ENCODE measurements at places on chromosomes 6 and 20. TPM values are rescaled to one million over a fixed set of nuclear protein-coding genes. Genes with fewer than 3 reads are reported as not detected.

Gene TCF21
- total RNA-seq: not detected

Gene TOX2
- total RNA-seq: 1.6 TPM

Gene FAM209A
- 4.7 TPM for total RNA-seq

Gene DDX39B
- 507 TPM for total RNA-seq

Gene EFCAB8
- 1.5 TPM for total RNA-seq

Gene FNDC1
- 0.03 TPM for total RNA-seq

DNA sequence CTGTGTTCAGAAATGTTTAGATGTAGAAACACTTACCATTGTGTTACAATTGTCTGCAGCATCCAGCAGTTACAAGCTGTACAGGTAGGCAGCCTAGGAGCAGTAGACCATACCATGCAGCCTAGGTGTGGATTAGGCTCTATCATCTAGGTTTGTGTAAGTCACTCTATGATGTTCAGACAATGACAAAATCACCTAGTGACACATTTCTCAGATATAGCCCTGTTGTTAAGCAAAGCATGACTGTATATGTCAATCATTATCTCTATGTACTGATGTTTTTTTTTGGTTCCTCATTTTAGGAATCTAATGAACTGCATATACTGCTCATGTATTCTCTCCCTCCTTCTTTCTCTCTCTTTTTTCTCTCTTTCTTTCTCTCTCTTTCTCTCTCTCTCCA is 22.2 kb downstream of the CST8 start:
- no peak for DNase-seq

DNA sequence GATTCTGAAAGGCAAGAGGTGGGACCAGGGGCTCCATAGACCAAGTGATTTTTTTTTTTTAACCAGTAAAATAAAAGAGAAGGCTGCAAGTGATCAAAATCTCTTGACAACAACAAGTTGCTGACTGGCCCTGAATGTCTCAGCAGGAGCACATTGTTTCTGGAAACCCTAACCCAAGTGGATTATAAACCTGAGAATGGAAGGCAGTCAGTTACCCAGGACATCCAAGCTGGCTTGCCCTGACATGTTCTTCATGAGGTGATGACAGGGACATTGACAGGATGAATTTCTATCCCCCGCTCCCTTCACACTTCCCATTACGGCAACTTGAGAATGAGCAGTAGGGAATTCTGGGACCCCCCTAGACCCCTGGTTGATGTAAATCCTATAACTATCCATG is 49.6 kb upstream of the RIPOR2 start:
- DNase-seq: no peak

DNA sequence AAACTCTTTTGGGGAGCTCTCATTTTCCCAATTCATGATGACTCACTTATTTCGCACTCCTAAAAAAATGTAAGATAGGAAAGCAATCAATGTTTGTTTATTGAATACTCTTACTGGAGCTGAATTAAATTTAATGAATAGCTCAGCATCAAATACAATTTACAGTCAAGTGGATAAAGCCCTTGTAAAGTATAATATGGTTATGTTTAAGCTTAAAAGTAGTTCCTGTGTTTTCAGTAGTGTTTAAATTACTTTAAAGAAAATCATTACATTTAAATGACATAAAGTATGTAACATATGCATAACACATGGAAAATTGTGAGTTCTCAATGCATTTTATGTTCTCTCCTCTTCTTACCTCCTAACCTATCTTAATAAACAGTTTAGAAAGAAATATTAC is at the start of gene OR2B3:
TSS of gene OR2B3 (minus strand) at position 101 of the 400 bp plus-strand sequence. CDS start at position 36, 65 bp downstream.
- DNase-seq: no peak

DNA sequence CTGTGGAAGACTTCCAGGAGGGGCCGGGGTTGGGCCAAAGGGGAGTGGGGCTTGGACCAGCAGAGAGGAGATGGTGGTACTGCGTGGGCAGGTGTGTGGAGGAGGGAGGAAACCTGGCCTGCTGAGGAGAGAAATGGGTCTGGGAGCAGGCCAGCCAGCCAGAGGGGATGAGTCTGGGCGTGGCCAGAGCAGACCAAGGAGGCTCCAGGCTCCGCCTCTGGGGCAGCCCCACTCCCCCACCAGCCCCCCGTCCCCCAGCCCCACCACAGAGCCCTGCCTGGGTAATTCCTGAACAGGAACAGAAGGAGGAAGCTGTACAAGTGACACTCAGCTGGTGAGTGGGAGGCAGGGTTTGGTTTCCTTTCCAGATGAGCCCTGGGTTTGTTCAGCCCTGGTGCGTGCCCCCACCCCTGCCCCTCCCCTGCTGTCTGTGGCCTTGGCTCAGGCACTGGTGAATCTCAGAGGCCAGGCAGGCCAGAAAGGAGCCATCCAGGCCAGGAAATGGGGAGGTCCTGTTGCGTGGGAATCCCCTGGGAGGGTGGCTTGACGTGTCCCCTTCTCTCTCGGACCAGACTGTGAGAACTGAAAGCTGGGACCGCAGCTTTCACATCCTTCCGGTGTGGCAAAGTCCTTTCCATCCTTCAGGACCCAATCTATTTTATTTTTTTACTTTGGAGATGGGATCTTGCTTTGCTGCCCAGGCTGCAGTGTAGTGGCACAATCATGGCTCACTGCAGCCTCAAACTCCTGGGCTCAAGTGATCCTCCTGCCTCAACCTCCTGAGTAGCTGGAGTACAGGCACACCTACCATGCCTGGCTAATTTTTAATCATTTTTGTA is 9.4 kb upstream of the SRC start:
- peak; percentile 29 for DNase-seq

- no peak for DNase-seq
Measured at GRCh38 chr6:129696028-129696418, 14.0 kb downstream of the ARHGAP18 start.

GRCh38 chr6:117007659-117008058 is 130.6 kb downstream of the RFX6 start:
- DNase-seq: no peak

DNA sequence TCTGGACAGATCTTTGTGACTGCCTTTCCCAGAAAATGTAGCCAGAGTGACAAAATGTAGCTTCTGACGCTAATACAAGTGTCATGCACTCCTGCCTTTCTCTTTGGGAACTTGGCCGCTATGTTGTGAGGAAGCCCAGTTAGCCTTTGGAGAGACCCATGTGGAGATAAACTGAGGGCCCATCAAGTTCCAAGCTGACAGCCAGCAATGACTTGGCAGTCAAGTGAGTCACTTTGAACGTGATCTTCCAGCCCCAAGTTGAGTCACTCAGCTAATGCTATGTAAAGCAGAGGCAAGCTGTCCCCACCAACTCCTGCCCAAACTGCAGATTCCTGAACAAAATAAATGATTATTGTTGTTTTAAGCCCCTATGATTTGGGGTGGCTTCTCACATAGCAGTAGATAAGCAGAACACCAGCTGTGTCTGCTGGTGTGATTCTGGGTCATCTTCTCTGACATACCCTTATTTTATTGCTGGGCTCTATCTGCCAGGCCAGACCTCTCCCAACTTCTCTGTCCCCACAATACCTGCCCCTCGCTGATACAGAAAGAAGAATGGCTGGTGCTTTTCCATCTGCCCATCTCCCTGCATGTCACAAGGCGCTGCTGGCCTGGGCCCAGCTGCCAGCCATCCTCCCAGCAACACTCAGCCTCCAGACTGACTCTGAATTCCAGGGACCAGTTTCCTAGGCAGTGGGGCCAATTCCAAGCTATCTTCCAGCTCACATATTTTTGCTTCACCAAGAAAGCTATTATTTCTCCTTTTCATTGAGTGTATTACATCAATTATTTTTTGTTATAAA is 274.8 kb downstream of the LRFN2 start:
- DNase-seq: no peak

GRCh38 chr6:43741829-43742228 is 28.2 kb upstream of the VEGFA start:
- no peak for DNase-seq

DNA sequence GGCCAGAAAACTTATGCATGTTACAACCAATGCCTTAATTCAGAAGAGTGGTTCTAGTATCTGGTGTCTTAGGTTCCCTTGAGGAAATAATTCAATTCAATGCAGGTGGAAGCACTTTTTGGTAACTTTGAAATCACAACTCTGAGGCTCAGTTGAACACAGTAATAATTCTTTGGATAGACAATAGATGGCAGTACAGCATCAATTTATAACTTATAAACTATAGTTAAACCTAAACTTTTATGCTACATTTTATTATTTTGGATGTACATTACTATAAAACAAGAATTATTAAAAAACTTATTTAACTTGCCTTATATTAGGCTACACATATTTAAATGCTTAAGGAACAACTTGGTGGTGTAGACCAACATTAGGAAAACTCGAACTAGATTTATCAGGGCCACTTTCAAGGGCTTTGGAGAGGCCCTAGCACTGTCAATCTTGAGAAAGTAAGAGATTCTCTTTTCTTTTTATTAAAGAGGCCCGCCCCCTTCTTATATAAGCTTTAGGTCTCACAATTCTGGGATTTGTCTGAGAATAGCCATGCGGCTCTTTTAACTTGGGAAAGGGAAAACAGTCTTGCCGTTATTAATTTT is 85.9 kb downstream of the CRYBG1 start:
- DNase-seq: no peak

GRCh38 chr6:878179-878578 is 185.2 kb upstream of the EXOC2 start:
- no peak for DNase-seq

DNA sequence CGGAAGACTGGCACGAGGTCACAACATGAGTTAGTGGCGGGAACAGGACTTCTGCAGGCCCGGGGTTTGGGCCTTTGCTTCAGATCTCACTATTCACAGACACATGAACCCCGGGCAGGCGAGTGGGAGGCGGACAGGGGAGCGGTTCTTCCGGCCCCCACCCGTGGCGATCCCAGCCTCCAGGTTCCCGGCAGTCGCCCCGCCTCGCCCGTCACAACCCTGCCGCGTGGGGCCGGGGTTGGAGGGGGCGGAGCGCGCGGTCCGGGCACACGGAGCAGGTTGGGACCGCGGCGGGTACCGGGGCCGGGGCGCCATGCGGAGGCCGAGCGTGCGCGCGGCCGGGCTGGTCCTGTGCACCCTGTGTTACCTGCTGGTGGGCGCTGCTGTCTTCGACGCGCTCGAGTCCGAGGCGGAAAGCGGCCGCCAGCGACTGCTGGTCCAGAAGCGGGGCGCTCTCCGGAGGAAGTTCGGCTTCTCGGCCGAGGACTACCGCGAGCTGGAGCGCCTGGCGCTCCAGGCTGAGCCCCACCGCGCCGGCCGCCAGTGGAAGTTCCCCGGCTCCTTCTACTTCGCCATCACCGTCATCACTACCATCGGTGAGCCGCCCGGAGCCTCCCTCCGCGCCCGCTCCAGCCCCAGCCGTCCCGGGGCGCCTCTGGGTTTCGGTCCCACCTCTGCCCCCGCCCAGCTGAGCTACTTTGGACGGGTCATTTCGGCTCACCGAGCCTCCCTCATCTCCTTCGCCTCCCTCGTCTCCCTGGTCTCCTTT is at the start of gene KCNK15:
TSS of gene KCNK15 (plus strand) at position 268 of the 769 bp plus-strand sequence. CDS start at position 314, 46 bp downstream.
- peak; percentile 37 for DNase-seq

DNA sequence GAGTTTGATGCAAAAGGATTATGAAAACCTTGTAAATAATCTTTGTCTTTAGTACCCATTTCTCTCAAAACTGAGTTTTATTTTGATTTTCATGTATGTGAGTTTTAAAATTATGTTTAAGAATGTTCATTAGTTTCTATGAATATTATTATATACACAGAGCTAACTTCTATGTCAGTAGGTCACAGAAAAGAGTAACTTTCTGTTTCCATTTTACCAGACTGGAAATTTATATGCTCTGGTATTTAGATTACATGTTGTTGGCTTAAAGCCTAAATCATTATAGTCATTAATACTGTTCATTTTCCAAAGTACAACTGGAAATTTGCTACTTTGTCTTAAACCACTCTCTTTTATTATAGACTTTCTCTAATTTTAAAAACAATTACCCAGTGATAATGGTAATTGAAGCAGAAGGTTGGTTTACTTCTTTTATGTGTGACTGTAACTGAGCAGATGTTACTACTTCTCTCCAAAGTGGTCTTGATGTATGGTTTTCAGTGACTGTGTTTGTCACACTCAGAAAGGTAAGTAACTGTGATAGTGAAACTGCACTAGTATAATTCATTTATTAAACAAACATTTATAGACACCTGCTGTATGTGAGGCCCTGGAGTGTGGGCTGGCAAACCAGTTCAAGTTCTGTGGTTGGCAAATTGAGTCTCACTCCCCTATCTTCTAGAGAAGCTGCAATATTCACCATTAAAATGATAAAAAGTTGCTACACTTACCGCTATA is 13.2 kb downstream of the CRYBG1 start:
- no peak for DNase-seq

- DNase-seq: no peak
Measured at GRCh38 chr20:48703107-48703506, 124.7 kb downstream of the PREX1 start.

DNA sequence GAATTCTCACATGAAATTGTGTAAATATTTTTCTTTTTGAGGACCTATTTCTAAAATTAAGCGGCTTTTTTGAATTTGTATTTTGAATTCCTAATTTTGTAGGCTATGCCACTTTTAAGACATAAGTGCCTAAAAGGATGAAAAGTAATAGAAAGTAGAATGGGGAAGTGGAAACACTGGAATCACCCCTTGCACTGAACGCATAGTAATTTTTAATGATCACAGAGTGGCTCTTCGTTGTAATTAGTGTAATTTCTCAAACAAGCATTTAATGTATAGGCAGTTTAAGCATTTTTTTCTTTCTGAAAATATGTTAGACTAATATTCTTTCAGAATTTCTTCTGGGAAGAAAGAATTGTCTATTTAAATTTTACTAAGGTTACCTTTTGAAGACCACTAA is 73.2 kb downstream of the ARID1B start:
- DNase-seq: no peak

DNA sequence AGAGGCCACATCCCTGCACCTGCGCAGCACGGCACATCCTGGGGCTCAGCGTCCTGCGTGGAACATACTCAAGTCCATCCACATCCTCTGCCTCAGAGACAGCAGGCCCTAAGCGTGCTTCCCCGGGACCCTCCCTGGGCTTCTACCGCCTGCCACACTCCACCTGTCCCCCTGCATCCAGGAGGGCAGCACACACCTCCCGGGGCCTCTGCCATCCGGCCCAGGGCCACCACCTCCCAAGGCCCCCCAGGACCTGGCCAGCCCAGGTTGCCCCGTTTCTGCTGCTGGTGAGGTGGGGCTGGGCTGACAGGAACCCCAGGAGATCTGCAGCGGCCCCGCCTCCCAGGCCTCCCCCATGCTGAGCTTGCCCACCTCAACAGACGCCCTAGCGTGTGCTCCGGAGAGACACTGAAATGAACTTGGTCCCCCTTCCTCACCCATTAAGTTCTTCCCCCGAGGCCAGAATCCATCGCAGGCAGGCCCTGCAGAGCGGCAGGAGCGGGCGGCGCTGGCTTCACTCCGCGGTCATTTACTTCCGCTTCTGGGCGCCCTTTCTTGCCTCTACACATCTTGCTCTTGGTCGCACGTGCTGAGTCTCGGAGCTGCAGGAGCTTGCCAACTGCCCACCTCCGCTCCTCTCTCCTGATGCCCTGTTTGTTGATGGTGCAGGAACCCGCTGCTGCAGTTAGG is 235.3 kb downstream of the TAF4 start:
- no peak for DNase-seq
